ENCODE measurements at places on chromosomes 3 and 15.

GRCh38 chr15:39857132-39857531 is 62.9 kb downstream of the GPR176 start:
- DNase-seq: no peak

GRCh38 chr3:99833617-99834205 is 16.0 kb downstream of the CMSS1 start:
- DNase-seq: no peak

DNA sequence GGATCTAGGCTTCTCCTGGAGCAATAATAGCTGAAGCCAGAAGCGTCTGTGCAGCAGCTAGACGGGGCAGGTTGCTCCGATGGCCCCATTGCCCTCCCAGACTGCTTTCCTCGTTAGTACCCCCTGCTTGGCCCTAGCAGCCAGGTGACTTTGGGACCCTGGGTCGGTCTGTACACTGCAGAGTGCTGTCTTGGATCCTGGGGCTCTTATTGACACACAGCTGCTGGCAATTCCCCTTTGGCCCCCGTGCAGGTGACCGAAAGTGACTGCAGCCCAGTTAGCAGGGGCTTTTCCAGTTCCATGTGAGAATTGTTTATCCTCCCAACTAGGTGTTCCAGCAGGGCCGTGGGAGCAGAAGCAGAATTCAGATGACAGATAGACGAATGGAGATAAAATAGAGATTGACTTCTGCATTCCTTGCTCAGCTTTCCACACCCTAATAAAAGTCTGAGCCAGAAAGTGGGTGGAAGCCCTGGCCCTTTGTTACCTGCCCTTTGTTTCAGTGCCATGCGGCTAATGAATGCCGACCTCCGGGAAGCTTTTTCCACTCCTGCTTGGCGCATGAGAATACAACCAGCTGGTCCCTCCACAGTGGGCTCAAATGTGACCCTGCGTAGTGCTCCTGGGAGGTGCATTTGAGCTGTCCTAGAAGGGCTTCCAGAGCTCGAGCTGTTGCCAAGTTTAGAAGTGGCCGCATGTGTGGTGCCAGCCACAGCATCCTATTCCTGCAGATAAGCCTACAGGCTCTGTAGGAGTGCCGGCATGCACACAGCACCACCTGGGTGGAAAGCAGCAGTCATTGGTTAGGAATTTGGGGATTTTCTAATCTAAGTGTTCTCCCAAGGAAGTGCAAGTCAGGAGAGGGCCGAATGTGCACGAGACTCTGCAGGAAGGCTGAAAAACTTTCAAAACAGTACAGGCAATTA is 94.4 kb downstream of the SLCO3A1 start:
- DNase-seq: no peak

- no peak for DNase-seq
Measured at GRCh38 chr3:146912241-146913015, 307.3 kb upstream of the PLSCR5 start.

DNA sequence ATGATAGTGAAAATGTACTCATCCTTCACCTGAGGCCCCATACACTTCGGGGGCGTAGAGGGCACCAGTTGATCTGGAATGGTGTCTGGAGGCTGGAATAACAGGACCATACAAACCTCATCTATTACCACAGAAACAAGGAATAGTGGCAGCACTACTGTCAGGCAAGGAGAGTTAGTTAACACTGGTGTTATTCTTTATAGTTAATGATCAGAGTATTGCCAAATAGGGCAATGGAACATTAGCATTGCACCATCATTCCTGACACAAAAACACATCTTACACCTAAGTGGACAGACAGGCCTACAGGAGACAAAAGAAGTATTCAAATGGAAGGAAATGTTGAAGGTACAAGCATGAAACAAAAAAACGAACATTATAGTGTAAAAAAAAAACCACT is 137.0 kb upstream of the UBP1 start:
- no peak for DNase-seq

GRCh38 chr15:29820394-29821154 is 1.7 kb downstream of the TJP1 start:
- no peak for DNase-seq

- DNase-seq: no peak
Measured at GRCh38 chr3:12138044-12138443, 20.7 kb downstream of the TIMP4 start.

- DNase-seq: no peak
Measured at GRCh38 chr3:23835802-23836201, 30.0 kb downstream of the UBE2E1 start.

GRCh38 chr3:41418961-41419691 is 219.8 kb downstream of the CTNNB1 start:
- DNase-seq: no peak

- no peak for DNase-seq
Measured at GRCh38 chr3:134320749-134321148, 53.5 kb downstream of the AMOTL2 start.

DNA sequence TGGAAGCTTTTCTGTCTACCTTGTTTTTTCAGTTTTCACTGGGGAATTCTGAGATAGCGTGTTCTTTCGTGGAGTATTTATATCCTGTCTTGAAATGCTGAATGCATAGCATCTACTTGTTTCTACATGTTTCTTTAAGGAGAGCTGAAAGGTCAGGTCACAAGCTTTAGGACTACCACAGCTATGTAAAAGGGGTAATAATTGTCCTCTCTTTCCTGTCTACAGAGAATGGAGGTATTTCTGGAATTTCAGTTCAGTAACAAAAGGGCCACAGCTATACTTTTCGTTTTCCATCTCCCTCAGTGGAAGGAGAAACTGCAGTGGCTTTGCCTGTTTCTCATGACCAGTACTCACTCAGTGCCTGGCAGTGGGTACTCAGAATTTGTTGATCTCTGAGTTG is 4.7 kb downstream of the INAFM2 start:
- DNase-seq: no peak

DNA sequence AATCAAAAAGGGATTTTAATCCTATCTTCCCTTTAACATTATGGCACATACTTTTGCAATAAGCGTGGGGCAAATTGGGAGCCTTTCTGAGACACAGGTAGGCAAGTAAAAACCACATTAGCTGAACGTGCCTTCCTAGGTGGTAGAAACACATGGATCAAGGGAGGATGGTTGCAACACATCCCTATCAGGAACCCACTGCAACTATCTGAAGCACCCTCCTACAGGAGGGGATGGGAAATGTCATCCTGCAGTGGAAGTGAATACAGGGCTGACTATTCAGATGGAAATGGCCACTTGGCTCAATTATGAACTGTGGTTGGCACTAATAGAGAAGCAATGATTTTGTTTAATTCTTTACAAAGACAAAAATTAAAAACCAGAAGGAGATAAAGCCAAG is 826.3 kb downstream of the FHIT start:
- no peak for DNase-seq

DNA sequence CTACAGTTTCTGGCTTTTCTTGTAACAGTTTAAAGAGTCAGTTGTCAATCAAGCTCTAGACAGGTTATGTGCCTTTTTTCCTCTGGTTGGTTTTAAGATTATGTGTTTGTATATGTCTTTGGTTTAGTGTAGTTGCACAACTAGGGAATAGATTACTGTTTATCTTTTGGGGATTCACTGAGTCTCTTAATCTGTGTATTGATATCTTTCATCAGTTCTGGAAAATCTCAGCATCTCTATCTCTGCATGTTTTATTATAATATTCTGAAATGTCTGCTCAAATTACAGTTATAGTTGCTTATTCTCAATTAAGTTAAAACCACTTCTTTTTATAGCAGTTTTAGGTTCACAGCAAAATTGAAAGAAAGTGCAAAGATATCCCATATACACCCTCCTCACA is 14.3 kb downstream of the DUT start:
- no peak for DNase-seq

DNA sequence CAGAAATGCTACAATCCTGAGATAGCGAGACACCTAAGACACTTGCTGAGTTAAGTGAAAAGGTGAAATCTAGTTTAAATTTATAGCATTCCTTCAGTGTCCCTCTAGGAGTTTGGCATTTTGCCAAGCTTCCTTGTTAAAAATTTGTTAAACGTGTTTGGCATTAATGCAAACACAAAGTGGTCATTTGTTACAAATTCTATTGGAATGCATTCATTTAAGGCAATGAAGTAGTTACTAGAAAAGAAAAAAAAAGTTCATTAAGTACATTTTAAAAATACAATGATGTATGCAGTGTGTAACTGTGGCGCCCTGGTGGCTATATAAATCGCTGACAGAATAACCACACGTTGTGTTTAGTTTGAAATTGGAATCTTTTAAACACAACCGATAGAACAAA is 31.3 kb upstream of the WNT5A start:
- DNase-seq: no peak

All from anterior cingulate cortex (tissue), 58 donors.